ENCODE measurements at places on chromosomes 7 and 10.

DNA sequence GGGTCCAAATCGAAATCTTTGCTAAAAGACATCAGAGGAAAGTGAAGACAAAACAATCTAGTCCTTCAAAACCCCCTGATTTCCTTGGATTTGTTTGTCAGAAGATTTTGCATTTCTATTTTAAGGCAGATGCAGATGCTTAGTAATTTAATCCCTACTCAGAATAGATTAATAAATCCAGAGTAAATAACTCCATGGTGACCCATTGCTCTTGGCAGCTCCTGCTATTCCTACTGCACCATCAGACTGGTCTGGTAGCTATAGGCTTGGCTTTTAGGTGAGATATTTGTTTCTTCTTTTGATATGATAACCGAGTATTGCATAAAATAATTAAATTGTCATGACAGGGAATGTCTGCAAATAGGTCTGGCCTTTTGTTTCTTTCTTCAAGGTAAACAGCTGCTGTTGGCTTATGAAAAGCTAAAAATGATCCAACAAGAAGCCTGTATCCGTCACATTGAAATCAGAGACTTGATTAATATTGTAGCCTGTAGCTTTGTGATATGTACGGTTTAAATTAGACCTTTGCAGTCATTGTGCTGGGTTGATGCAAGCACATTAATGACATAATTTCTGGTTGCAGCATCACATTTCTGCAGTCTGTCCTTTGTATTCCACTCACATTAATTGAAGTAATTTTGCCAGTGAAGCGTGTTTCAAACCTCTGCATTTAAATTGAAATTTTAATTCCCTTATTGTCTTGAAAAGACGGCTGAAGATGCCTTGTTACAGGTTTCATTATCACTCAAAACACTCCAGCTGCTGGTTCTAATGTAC is 40.7 kb downstream of the EXOC4 start:
- DNase-seq: no peak

DNA sequence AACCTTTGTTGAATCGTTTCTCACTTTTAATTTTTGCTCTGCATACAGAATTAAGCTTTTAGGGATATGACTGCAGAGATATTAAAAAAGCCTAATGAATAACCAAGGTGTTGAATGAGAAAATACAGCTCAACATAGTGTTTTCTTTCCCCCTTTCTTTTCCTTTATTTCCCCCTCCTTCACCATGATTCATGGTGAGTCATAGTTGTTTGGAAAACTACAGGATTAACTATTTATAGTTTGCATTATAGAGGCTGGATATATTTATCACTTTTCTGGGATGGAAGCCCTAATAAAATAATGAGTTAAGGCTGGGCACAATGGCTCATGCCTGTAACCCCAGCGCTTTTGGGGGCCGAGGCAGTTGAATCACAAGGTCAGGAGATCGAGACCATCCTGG is 115.0 kb downstream of the DNAJB9 start:
- DNase-seq: peak; percentile 5

DNA sequence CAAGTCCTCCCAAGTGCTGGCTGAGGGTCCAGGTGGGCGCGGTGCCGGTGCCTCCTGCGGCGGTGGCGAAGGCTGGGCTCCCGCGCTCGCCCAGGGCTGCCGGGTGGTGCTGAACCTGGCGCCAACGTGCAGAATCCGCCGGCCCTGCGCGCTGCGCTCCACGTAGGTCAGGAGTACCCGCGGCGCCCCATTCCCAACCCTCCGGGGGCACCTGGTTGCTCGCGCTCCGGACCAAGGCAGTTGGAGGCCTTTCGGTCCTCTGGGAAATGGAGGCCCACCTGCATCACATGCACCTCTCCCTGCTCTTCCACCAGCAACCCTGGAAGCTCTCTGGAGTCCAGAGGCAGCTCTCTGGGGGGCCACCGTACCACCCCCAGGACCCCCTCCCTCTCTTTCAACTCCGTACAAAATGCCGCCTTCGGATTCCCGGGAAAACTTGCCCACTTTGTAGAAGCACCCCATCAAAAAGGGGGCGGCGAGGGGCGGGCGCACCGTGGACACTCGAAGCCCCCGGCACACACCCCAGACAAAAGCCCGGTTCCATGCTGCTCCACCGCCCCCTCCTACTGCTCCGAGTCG is 745 bp downstream of the SLC16A9 start:
- DNase-seq: no peak

DNA sequence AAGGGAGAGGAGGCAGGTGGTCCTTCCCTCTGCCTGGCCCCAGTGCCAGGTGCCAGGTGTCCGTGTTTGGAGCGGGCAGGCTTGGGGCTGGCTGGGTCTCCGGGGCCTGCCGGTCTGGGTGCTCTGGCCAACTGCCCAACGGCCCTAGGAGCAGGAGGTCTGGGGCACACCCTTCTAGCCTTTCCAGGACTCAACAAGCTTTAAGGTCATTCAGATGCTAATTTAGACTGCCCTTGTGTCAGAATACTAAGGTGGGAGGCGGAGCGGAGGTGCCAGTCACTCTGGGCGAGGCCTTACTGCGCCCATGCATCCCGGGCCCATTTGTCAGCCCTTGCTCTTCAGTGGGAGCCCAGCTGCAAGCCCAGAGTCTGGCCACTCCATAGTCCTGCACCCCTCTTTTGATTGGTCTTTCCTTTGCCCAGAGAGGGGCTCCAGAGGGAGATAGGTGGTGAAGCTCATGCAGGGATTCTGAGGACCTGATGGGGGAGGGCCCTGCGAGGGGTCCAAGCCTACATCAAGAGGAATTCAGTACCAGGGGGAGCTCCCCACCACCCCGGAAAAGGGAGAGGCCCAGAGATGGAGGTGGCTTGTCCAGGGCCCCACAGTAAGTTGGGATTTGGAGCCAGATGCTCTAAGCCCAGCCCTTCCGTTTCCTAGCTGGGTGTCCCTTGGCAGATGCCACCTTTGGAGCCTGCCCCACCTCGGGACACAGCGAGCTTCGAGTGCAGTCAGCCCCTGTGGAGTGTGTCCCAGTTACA is 1.3 kb downstream of the PGAM2 start:
- no peak for DNase-seq

DNA sequence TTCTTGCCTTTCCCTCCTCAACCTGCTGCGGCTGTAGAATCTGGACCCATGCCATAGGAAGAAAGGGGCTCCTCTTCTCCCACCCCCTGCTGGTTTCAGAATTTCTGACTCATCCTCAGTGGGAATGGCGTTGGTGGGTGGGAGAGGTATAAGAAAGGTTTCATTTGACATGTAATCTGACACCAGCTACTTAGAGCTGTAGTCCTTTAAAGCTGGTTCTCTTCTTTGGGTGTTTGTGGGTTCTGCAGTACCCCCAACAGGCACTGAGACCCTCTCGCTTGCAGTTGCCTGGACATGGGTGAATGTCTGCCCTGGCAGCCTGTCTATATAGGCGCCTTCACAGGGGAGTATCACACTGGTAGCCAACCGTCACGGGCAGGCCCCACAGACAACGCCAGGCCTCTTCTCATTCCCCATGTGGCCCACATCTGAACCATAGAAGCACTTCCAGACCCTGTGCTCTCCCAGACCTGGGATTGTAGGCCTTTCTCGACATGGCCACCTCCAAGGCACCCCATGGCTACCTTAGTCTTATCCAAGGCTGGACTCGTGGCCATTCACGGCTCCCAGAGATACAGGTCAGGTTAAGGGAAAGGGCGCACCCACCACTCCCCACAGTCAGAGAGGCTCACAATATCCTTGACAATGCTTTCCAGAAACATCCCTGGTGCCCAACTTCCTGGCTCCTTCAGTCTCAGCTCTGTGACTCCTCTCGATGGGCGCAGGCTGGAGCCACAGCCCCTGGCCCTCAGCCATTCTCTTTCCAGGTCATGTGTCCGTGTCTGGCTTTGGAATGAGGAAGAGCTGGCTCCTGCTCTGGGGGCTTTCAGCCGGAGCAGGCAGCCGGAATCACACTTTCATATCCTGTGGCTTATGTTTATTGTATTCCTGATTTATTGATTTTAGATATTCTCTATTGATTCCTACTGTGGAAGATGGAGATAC is 17.5 kb downstream of the ZNF862 start:
- peak; percentile 77 for DNase-seq
